Stimulated activated CD8-positive, alpha-beta memory T cell treated with anti-CD3 and anti-CD28 coated beads, Interleukin-2, amount 100 ng/mL, for 1 hour (primary cell): ENCODE measurements at places on chromosomes 1 and 21.

DNA sequence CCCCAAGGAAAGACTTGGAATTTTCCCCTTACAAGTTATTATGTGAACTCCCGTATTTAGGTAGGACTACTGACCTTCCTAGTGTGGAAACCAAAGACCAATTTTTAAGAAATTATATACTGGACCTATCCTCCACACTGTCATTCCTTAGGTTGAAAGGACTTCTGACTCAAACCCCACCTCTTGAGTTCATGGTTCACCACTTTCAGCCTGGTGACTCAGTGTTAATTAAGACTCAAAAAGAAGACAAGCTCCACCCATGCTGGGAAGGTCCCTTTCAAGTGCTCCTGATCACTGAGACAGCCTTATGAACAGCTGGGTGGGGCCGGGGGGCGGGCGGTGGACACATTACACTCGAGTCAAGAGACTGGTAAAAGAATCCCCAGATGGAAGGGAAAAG lies 113.2 kb downstream of the LRRC53 start:
- no peak for DNase-seq

- DNase-seq = no peak
Measured at GRCh38 chr1:9388335-9389180, 95.9 kb downstream of the SPSB1 start.

DNA sequence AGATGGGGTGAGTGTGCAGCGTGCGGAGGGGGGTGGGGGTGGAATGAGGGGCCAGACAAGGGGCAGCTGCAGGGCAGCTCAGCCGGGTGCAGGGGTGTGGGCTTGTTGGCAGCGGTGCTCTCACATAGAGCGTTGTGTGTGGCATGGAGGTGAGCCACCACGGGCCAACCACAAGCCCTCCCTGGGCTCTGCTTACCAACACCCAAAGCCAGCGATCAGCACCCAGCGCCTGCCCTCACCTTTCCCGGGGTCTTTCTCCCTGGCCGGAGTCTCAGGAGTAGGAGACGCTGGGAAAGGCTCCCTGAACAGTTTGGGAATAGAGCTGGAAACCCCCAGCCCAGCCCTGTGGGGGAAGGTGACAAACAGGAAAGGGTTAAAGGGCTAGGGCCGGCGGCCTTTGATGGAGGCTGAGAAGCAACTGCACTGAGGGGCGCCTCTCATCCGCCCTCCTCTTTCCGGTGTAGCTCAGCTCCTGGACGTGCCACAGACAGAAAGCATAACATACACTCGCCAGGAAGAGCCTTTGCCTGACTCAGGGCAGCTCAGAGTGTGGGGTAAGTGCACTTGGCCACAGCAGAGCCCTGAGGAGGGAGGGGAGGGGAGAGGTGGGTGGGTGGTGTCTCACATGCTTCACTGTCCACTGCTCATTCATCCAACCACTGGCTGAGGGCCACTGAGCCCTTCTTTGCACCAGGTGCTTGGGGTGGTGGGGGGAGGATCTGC lies 577 bp downstream of the IKBKE start:
- DNase-seq = peak; percentile 23

DNA sequence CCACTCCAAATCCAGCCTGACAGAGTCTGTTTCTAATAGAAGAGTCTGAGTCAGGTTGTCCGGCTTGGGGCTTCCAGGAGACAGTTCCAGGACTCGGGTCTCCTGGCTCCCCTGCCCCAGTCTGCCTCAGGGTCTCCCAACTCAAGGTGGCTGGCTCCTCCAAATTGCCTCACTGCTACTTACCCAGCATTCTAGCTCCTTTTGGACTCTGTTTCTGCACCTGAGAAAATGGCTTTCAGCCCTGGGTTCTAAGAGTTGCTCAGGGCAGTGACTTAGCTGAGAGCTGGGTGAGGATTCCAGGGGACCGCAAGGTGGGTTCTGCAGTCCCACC lies 5.5 kb upstream of the IGFN1 start:
- DNase-seq = no peak

DNA sequence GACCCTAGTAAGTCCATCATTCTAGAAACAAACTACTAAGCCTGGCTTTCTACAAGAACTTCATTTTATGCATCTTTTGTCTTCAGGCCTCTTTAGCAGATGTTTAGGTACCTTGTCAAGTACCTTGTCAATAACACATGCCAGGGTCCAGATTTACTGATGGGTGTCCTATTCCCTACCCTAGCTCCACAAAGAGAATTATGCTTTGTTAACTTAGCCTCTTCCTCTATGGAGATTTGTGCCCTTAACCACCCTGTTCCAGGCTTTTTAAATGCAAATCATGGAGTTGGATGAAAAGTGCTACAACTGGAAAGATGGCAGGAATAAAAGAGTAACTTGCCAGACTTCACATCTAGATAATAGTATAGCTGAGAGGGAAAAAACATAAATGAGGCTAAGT lies 42.7 kb downstream of the SPATA46 start:
- no peak for DNase-seq

DNA sequence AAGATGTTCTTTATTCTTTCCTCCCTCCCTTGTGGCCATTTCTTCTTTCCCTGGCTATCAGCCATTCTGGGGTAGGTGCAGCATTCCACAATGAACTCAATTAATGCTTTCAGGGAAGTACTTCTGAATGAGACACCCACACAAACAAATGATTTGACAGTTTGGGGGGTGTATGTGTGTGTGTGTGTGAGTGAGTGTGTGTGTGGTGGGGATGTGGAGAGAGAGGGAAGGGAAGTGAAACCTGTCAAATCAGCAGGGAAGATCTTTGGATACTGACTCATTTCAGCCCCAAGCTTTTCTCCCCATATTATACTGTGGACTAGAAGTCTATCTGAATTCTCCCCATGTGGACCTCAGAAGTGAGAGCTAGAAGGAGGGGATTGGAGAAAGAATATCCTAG lies 154.9 kb upstream of the CD34 start:
- no peak for DNase-seq

GRCh38 chr1:54360165-54361005 lies 45.8 kb downstream of the SSBP3 start:
- DNase-seq = no peak

DNA sequence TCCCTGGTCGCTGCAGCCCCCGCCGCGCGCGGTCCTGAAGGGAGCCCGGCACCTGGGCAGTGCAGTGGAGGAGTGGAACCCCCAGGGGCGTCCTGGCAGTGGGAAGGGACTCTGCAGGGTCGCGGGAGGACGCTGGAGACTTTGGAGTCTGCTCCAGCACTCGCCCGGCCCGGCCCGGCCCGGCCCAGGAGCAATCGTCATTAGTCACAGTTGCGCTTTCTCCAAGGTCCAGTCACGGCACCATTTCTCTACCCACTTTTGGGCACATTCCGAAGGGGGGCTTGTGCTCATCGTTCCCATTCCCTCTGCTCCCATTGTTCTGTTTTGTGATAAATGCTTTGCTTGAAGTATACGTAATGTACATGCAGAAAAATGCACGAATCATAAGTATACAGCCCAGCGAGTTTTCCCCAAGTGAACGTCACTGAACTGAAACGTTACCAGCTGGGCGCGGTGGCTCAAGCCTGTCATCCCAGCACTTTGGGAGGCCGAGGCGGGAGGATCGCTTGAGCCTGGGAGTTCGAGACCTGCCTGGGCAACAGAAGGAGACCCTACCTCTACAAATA lies 999 bp downstream of the THAP3 start:
- DNase-seq = no peak

- no peak for DNase-seq
Measured at GRCh38 chr1:184061396-184062003, 10.0 kb downstream of the TSEN15 start.

GRCh38 chr21:41759214-41759840 lies 7.5 kb downstream of the RIPK4 start:
- no peak for DNase-seq

GRCh38 chr1:155184835-155185782 lies 11.5 kb downstream of the TRIM46 start:
- no peak for DNase-seq

GRCh38 chr1:231161667-231162296 lies at the start of gene TRIM67:
Gene TRIM67 (plus strand): TSS chr1:231162058. CDS start chr1:231162970, 912 bp downstream.
- no peak for DNase-seq

DNA sequence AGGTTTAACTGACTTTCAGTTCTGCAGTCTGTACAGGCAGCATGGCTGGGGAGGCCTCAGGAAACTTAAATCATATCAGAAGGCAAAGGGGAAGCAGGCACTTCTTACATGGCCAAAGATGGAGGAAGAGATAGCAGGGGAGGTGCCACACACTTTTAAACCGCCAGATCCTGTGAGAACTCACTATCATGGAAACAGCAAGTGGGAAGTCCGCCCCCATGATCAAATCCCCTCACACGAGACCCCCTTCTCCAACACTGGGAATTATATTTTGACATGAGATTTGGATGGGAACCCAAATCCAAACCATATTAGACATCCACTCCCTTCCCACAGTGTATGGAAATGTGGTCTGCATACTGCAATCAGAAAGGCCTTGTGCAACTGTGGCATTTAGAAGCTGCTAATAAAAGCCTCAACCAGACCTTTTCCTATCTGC lies 148.2 kb downstream of the FCRL5 start:
- DNase-seq = no peak

DNA sequence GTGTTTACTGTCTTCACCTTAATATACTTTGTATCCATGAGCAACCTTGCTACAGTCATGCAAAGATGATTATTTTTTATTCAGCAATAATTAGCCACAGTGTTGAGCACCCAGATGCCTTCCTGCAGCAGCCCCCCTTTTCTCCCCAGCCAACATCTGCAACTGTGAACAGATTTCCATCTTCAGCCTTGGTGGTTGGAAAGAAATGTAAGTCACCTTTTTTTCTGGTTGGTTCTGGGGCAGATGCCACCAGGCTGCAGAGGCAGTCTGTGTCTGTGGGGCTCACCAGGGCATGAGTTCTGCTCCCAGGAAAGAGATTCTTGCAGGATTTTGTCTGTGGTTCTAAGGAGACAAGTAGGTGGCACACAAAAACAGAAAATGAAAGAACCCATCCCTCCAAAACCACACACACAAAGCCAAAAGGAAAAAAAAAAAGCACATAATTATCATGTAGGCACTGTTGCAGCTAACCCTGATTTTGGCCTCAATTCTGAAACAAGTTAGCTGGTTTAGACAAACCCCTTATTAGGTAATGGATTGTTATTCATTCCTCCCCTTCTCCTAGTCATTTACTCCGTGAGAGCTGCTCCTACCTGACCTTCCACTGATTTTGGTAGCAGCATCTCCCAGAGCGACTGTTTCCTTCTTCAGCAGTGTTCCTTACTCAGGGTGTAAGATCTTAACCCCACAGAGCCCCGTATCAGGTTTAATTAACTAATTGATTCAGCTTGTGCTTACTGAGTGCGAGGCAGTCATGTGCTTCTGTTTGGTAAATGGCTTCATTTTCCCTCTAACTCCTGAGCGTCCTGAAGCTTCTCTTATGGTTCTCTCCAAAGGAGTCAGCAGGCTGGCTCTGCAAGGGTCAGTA lies 36.5 kb downstream of the GALNT2 start:
- no peak for DNase-seq

- DNase-seq = no peak
Measured at GRCh38 chr21:26389971-26390641, 183.0 kb downstream of the CYYR1 start.

- no peak for DNase-seq
Measured at GRCh38 chr1:93700532-93701469, 19.2 kb upstream of the BCAR3 start.

- no peak for DNase-seq
Measured at GRCh38 chr21:28937737-28938136, 54.9 kb downstream of the LTN1 start.

DNA sequence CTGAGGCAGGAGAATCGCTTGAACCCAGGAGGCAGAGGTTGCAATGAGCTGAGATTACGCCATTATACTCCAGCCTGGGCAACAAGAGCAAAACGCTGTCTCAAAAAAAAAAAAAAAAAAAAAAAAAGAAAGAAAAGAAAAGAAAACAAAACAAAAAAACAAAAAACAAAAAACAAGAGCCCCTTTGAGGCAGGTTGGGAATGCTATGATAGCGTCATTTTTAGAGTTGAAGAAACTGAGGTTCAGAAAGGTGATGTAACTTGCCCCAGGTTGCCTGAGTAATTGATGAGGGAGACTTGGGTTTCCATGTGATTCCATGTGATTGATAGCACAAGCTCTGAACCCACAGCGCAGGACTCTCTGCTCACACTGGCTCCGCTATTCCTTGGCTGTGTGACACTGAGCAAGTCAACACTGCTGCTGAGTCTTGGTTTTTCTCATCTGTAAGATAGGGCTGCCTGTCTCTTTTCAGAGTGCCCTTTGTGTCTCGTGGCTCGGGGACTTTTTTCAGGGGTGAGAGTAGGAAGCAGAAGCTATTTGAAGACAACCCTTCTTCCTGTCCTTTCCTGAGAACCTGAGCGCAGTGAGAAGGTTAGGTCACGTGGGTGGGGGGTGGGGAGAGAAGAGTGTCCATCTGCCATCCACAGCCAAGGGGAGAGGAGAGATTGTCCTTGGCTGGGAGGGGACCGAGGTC lies 2.5 kb downstream of the CNR2 start:
- no peak for DNase-seq
